ENCODE measurements at places on chromosomes 13 and 19.

GRCh38 chr13:33285420-33286124, at the start of gene STARD13:
TSS of gene STARD13 (minus strand) at chr13:33285755. CDS start at chr13:33285638, 117 bp downstream.
- DNase-seq, result peak; percentile 85

DNA sequence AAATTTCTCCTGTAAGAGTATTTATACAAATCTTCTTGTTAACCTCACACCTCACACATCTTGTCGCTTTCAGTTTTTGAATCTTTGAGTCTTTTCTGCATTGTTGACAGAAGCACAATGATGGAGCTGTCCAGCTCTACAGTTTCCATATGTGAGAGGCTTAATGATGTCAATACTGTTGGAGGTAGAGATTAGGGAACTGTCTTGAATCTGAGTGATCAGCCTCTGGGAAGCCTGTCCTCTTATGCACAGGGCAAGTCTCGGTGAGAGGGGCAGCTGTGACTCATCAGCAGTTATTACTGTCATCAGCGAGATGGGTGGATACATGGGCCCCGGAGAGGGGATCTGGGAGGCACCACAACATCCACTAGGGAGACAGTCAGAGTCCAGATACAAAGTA, 4.6 kb upstream of the ITGBL1 start:
- no peak for DNase-seq

- DNase-seq, result no peak
Measured at GRCh38 chr13:33176526-33176925, 109.0 kb downstream of the STARD13 start.

DNA sequence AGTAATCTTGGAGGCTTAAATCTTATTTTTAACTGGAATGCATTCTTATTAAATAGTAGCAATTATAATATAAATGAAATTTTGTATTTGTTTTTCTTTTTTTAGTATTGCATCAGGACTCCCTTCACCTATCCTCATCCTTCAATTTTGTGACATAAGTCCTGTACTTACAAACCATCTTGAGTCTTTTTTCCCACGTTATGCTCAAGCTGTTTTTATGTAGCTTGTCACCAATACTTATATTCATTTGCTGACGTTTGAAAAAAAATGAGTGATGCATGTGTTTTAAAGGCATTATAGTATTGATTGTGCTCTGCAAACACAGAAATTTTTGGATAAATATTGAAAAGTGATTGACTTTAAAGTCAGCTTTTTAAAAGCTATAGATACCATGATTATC, 888 bp downstream of the GPR18 start:
- no peak for DNase-seq

DNA sequence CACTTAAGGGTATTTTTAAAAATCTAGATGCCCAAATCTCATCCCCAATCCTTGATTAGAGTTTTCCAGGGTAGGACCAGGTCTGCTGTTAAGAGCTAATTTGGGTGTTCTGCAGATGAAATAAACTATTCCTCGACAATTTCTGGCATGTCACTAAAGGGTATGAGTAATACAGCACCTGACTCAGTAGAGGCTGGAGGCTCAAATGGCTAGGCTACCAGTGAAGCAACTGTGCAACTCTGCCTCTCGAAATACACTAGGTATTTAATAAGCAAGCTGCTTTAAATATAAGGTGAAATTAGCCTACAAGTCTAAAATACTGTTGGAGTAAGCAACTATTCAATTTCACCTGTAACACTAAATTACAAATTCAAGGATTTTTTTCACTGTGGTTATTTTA, 1.5 kb downstream of the RNF6 start:
- DNase-seq, result peak; percentile 37

DNA sequence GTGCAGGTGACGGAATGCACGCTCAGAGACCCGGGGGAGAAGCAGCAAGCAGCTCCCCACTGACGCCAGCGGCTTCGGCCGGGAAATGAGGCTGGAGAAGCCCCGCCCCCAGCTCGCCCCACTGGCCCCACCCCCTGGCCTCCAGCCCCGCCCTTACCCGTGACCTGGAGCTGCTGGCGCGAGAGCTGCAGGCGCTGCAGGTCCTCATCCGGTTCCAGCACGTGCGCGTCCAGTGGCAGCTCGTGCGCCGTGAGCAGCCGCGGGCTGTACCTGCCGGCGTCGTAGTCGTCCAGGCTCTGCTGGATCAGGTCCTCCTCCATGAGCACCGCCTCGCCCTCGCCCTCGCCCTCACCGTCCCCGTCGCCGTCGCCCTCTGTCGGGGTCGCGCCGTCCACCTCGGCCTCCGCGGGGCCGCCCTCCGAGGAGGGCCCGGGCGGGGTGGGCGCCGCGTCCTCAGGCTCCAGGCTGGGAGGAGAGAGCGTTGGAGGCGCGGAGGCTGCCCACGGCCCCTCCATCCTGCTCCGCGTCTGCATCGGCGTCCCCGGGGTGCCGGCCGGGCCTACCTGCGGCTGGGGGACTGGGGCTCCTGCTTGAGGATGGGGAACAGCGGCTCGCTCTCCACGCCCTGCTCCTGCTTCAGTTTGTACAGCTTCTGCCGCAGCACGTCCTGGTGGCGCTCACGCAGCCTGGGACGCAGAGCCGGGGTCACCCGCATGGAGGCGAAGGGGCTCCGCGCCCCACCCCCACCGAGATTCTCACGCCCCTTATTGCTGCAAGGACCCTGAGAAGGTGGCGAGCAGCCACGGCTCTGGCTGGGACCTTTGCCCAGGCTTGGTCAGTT, 6.4 kb upstream of the TBXA2R start:
- no peak for DNase-seq

GRCh38 chr13:76516586-76516985, 369.6 kb downstream of the KCTD12 start:
- no peak for DNase-seq
